ENCODE measurements at places on chromosomes 12 and 14.
A peak's percentile ranks its signal among the peaks of the same experiment; 100 is the strongest.

- H3K27ac ChIP-seq, result peak overlapping the region; percentile 90
- H3K27me3 ChIP-seq, result no peaks in the 10 kb centered on the region
These were observed 481.4 kb downstream of the MDGA2 start for GRCh38 chr14:47194055-47194454.

- no peak overlapping the region for H3K27ac ChIP-seq
- H3K36me3 ChIP-seq, result no peaks in the 10 kb centered on the region
- H3K27me3 ChIP-seq, result no peaks in the 10 kb centered on the region
- no peak for DNase-seq
- H3K4me3 ChIP-seq, result no peak overlapping the region
- H3K4me1 ChIP-seq, result peaks cover 17% of the 10 kb centered on the region
These were observed 265.0 kb downstream of the CACNA1C start for GRCh38 chr12:2317772-2318171.

GRCh38 chr12:33245434-33245833, 194.2 kb downstream of the SYT10 start:
- H3K4me1 ChIP-seq, result no peaks in the 10 kb centered on the region
- no peaks in the 10 kb centered on the region for H3K36me3 ChIP-seq
- no peak overlapping the region for H3K27ac ChIP-seq
- DNase-seq, result no peak
- H3K27me3 ChIP-seq, result no peaks in the 10 kb centered on the region

GRCh38 chr14:23933742-23934128, 19.8 kb upstream of the DHRS4 start:
- no peak for DNase-seq
- H3K4me1 ChIP-seq, result peaks cover 1% of the 10 kb centered on the region
- no peak overlapping the region for H3K4me3 ChIP-seq

- peak; percentile 16 for DNase-seq
- no peak within 1 kb of the TSS for H3K27ac ChIP-seq
- H3K4me1 ChIP-seq, result peaks cover 29% of the 10 kb centered on the region
- peak within 1 kb of the TSS; percentile 53 for H3K4me3 ChIP-seq
- H3K27me3 ChIP-seq, result peaks cover 13% of the 10 kb centered on the region
- no peaks in the 10 kb centered on the region for H3K36me3 ChIP-seq
These were observed at the start of gene GSC for GRCh38 chr14:94769391-94770250. Gene GSC (minus strand): TSS chr14:94770113. CDS start chr14:94770015, 98 bp downstream.

DNA sequence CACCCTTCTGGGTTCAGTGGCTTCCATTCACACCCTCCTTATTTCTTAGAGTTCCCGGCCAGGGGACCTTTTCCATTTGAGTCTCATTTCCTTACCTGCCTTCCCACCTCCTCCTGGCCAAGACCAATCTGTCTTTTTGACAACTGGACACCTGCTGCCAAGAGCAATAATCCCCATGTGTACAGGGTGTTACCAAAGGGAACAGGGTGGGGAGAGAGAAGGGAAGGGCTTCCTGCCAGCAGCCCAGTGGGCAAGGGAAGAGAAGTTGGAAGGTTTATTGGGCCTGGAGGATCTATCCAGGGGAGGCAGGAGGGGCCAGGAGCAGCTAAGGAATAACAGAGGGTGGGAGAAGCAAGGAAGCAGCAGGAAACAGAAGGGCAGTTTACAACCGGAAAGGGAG, 346.2 kb downstream of the C12orf75 start:
- no peak overlapping the region for H3K27ac ChIP-seq
- H3K27me3 ChIP-seq, result no peaks in the 10 kb centered on the region
- H3K4me3 ChIP-seq, result no peak overlapping the region
- H3K36me3 ChIP-seq, result no peaks in the 10 kb centered on the region
- DNase-seq, result no peak
- no peaks in the 10 kb centered on the region for H3K4me1 ChIP-seq

Data from mesenchymal stem cell (in vitro differentiated cells and primary cell).